ENCODE measurements at places on chromosomes 11 and 22.

- no peak for DNase-seq
Observed at GRCh38 chr22:39179841-39180335, 27.4 kb upstream of the CBX7 start.

- no peak for DNase-seq
Observed at GRCh38 chr22:33821290-33821689, 99.0 kb downstream of the LARGE1 start.

GRCh38 chr11:95134491-95134890 is 44.8 kb downstream of the ENDOD1 start:
- DNase-seq, result no peak

DNA sequence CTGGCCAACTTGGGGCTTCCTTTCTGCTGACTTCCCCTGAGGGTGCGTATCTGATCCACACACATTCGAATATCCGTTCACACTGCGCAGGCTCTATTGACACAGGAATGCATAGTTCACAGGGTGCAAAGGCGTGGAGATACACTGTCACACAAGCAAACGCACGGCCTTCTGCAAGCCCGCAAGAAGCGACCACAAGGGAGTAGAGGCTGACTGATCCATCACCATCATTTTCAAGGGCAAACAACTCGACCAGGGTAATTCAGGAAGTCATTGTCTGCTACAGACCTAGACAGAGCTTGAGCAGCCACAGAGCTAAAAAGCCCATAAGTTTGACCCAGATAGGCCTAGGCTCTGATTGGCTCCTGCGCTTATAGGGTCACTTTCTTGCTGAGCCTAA is 392.3 kb downstream of the MN1 start:
- no peak for DNase-seq

DNA sequence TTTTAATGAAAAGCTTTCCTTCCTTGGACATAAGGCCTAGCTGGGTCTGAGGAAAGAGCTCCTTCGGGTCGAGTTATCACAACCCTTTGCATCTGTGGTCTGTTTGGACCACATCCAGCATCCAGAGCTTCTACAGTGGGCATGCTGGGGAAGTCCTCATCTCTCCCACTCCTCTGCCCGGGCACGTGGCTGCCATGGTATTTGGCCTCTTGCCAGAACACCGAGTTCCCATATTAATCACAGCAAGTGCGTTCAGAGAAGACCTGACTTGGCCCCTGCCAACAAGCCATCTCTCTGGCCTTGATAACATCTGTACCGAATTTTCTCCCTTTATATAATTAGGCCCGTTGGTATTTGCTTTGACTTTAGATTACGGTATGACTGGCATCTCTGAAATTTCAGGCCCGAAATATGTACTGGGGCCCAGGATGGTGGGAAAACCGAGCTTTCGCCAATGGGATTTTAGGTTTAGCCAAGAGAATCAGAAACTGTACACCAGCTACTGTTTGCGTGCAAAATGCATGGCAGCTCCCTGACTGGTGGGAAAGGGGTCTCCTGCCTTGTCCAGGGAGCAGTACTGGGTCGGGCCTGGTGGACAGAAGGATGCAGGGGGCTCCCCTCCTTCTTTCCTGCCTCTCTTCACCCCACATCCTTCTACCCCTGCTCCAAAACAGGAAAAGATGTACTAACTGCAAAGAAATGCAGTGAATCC is 90.0 kb downstream of the MICAL2 start:
- no peak for DNase-seq

DNA sequence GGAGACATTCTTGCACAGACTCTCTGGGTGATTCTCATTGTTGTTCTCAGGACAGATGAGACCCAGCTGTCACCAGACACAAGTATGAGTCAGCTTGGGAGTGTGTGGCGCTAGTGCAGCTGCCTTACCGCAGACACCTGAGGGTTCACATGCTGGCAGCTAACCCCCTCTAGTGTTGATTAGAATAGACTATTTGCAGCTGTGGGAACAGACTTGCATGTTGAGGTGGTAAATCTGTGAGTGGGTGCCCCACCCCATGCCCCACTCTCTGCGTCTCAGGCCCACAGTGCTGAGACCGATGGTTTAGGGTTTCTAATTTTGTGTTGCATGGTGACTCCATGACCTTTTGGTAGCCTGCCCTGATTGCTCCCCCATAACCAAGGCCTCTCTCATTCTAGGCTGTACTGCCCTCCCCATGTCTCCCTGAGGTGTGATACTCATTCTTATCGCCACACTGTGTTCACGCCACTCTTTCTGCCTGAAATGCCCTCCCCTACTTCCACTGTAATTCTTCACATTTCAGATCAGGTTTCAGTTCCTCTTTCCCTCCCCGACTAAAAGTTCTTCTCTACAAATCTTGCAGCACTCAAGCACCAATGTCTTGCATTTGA is 73.7 kb upstream of the KIRREL3 start:
- no peak for DNase-seq

DNA sequence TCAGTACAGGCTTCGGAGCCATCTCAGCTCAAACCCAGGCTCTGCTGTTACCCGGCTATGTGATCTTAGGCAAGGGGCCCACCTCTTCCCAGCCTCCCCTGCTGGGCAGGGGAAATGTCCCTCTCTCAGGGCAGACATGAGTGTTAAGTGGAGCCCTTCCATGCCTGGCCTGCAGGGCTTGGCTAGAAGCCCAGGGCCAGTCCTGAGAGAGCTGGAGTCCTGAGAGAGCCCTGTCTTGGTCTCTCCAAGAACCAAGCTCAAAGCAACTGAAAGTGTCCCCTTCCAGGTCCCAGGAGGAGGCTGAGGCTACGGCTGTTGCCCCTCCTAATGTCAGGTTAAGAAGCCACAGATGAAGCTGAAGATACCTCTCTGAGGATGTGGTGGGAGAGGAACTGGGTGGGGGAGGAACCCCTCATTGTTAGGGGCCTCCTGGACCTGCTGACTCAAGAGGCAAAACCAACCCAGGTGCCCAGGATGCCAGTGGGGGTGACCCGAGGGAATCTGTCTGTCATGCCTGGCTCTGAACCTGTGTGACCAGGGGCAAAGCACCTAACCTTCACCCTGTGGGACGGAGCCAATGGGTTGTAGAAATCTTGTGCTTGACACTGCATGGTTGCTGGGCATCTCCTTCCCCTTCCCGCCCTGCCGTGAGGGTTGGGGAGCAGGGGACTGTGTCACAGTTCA is 4.2 kb downstream of the ZP1 start:
- no peak for DNase-seq
